ENCODE measurements at places on chromosomes 13 and 19. TPM values are rescaled to one million over a fixed set of nuclear protein-coding genes. Genes with fewer than 3 reads are reported as not detected.

DNA sequence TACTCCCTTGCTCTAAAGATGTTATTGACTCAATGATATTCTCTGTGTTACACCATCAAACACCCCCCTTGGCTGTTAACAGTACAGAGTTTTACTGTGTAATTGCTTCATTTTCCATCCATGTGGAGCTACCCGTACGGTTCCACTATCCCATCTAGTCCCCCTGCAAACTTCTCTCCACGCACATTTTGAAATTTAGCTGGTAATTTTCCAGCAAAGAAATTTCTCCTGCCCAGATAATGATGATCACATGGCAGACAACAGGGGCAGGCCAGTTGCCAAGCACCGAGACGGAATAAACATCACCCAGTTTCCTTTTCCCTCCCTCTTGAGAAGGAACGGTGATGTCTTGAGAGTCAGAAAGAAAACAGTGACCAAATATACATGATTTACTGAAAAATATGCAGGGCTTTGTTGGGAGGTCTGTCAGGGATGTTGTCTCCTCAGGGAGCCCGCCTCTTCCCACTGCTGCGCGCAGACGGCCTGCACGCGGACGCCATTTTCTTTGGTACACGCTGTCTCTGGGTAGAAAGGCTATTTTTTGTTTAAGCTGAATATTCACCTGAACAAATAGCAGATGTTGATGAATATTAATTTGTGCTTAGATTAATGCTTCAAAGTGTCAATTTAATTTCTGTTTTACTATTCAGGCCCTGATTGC lies 109.9 kb downstream of the OLFM4 start:
- DNase-seq, result no peak

DNA sequence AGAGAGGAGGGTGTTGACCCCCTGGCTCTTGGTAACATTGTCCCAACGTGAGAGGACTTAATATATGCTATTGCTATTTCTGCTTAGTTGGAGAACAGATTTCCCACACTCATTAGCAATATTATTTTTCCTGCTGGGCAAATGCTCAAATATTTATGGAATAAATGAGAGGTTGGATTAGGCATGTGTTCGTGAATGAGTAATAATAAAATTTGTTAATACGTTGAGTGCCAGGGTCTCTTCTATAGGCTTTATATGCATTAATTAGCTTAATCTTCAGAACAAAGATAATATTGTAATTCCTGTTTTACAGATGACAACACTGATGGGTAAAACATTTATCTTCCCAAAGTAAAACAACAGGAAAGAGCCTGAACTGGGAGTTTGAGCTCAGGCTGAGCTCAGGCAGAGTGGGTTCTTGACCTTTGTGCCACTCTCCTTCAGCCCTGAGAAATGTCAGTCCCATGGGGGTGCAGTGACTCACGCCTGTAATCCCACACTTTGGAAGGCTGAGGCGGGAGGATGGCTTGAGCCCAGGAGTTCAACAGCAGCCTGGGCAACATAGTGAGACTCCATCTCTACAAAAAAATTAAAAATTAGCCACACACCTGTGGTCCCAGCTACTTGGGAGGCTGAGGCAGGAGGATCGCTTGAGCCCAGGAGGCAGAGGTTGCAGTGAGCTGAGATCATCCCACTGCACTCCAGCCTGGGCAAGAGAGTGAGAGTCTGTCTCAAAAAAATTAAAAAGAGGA lies 1.2 kb downstream of the ZNF233 start:
- DNase-seq, result no peak

- DNase-seq, result peak; percentile 81
Observed at GRCh38 chr19:55083004-55083850, 7.6 kb downstream of the EPS8L1 start.

DNA sequence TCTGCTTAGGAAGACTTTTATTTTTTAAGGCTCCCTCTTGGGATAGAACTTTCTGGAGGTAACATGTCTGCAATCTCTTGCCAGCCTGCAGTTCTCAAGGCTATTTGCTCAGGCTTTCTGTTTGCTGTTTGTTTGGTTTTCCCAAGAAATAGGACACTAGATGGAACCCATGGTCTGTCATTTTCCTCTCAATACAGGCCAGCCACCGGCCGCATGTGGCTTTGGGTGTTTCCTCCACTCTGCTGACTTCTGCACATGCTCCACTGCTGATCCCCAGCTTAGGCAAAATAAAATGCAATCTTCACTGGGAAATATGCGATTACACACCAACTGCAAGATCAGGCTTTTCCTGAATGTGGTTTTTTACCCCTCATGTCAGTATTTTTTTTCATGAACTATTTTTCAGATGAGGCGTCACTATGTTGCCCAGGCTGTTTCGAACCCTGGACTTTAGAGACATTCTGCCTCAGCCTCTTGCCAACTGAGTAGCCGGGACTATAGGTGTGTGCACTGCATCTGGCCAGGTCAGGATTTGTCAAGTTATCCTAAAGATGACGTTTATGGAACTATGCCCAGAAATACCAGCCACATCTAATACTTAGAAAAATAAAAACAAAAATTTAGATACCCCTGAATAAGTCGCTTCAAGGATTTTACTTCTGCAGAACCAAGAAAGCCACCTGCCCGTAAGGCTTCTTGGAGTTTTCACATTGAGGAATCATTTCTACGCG lies 94.3 kb upstream of the PABPC3 start:
- DNase-seq, result no peak

DNA sequence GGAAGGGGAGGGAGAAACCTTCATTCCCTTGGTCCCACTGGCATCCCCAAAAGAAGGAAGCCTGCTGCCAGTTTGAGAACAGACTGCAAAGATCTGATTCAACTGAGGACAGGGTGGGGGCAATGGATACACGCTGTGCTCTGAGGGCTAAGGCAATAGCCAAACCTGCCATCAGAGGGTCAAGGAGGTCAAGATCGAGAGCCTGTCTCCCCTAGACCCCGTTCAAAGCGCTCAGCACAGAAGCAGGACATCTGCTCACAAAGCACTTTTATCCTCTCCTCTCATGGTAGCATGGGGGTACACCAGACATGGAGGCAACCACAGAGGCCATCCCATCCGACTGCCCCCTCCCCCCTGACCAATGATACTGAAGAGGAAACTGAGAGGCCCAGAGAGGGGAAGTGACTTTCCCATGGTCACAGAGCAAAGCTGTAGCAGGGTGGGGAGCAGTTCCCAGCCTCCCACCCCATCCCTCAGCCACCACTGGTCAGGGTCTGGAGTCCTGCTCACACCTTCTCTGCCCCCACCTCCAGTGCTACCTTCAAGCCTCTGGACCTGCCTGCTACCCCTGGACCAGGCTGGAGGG lies 11.1 kb downstream of the POU2F2 start:
- DNase-seq, result no peak

- DNase-seq, result peak; percentile 77
Observed at GRCh38 chr13:41085961-41086585, 24.8 kb downstream of the WBP4 start.

DNA sequence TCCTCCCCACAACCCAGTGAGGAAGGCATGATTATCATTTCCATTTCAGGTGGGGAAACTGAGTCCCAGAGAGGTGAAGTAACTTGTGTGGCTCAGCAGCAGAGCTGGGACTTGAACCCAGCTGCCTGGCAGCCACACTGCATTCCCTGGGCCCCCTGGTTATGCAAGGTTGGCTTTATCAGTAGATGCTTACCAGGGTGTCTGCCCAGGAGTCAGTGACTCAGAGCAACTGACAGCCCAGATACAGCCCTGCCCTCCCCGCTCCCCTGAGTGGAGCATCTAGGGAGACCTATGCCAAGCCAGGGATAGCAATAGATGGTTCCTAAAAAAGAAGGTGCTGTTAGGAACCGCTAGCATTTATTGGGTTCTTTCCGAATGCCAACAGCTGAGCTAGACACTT lies 5.9 kb downstream of the IGLON5 start:
- no peak for DNase-seq

- peak; percentile 78 for DNase-seq
Observed at GRCh38 chr13:53545340-53545941, 516.8 kb downstream of the OLFM4 start.

- DNase-seq, result no peak
Observed at GRCh38 chr13:42066542-42066941, 18.1 kb downstream of the DGKH start.

DNA sequence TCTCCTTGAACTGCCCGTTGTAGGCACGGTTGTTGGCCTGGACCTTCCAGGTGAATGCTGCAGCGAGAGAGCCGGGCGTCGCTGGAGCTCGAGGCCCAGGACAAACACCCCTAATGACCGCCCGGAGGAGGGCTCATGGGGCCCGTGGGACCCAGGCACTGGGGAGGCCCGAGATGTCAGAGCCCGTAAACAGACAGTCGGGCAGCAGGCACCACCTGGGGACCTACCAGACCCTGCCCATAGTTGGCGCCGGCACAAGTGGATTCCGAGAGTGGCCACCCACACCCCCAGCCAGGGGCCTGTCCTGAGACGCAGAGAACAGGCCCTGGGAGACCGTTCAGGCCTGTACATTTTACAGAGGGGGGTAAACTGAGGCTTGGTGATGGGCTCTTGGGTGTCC lies 2.4 kb downstream of the ATP8B3 start:
- no peak for DNase-seq

GRCh38 chr13:48600374-48601364 lies 53.1 kb upstream of the CYSLTR2 start:
- peak; percentile 59 for DNase-seq

DNA sequence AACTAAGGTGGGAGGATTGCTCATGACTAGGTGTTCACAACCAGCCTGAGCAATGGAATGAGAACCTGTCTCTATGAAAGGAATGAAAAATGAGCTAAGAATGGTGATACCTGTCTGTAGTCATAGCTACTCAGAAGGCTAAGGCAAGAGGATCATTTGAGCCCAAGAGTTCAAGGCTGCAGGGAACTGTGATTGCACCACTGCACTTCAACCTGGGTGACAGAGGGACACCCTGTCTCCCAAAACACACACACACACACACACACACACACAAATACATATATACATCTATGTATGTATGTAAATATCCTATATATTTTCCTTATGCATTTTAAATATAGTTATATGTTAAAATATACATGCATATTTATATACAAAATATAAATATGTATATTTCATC lies 7.4 kb upstream of the ZNF433 start:
- no peak for DNase-seq

DNA sequence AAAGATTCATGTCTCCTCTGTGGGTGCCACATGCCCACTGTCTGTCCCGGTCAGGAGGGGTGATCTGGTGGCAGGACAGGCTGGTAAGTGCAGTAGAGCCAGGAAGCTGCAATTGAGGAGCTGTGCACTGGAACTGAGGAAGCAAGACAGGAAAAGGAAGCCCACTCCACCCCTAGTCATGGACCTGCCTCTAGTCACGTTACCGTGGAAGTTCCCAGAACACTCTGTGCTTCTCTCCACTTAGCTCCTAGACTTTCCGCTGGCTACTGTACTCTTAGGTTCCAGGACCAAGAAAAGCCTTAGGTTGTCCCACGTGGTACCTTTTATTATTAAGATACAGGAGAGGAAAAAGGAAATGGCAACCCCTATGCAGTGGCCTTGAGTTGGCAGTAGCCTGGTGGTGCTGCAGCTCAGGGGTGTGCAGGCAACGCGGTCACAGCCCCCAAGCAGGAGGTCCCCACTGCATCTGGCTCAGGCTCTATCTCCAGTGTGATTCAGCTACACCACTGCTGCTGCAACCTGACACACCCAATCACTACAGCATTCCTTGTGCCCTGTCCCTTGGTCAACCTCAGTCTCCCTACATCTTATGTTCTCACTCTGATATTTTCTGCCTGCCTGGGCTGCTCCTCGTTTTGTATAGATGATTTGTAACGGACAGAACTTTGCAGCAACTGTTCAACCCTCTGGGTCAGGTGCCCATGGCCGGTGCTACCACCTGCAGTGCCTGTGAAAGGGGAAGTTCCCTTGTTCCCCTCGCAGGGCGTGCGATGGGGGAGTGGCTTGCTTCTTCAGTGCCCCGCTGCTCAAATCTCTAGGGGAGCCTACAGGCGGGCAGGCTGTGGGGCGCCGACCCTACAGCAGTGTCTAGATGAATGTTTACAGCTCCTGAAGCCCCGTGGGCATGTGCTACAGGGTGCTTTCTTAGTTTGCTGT lies 24.4 kb upstream of the GPR12 start:
- DNase-seq, result peak; percentile 65

GRCh38 chr13:45047394-45048310 lies 58.3 kb downstream of the GPALPP1 start:
- DNase-seq, result peak; percentile 92

GRCh38 chr19:10776900-10777650 lies 58.9 kb downstream of the TMED1 start:
- DNase-seq, result no peak

GRCh38 chr13:101626925-101627555 lies 174.6 kb downstream of the ITGBL1 start:
- DNase-seq, result no peak

DNA sequence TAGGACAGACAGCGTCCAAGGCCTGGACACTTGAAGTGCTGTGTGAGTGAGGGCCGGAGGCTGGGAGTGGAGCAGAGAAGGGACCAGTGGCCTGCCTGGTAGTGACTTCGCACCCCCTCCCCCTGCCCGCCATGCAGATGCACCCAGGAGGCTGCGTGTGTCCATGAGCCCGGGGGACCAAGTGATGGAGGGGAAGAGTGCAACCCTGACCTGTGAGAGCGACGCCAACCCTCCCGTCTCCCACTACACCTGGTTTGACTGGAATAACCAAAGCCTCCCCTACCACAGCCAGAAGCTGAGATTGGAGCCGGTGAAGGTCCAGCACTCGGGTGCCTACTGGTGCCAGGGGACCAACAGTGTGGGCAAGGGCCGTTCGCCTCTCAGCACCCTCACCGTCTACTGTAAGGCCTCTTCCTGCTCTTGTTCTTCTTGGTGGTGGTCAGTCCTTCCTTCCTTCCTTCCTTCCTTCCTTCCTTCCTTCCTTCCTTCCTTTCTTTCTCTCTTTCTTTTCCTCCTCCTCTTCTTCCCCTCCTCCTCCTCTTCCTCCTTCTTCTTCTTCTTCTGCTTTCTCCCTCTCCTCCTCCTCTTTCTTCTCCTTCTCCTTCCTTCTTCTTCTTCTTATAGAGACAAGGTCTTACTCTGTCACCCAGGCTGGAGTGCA lies 6.0 kb upstream of the FFAR1 start:
- DNase-seq, result no peak

GRCh38 chr13:105874814-105875213 lies 660.6 kb downstream of the EFNB2 start:
- no peak for DNase-seq

The CAPN12 gene
- 83.0 TPM for total RNA-seq

The APLP1 gene
- 10.6 TPM for total RNA-seq

The C19orf73 gene
- 2.1 TPM for total RNA-seq

The LILRB2 gene
- total RNA-seq, result not detected

The GIPC3 gene
- 0.88 TPM for total RNA-seq

The ATP4A gene
- not detected for total RNA-seq

The TMEM145 gene
- total RNA-seq, result 0.42 TPM

The POSTN gene
- 1.4 TPM for total RNA-seq

The SEMA6B gene
- total RNA-seq, result 28.1 TPM

The ZNF491 gene
- 0.90 TPM for total RNA-seq

The OVOL3 gene
- total RNA-seq, result not detected

The RAB3A gene
- total RNA-seq, result 4.5 TPM

Measured in endodermal cell (in vitro differentiated cells).